ENCODE measurements at places on chromosomes 7 and 10. TPM values are rescaled to one million over a fixed set of nuclear protein-coding genes. Genes with fewer than 3 reads are reported as not detected.
A peak's percentile ranks its signal among the peaks of the same experiment; 100 is the strongest.

GRCh38 chr7:84187087-84187805 lies 7.3 kb downstream of the SEMA3A start:
- no peak for DNase-seq

NPC1L1 gene
- 0.57 TPM for total RNA-seq

DNA sequence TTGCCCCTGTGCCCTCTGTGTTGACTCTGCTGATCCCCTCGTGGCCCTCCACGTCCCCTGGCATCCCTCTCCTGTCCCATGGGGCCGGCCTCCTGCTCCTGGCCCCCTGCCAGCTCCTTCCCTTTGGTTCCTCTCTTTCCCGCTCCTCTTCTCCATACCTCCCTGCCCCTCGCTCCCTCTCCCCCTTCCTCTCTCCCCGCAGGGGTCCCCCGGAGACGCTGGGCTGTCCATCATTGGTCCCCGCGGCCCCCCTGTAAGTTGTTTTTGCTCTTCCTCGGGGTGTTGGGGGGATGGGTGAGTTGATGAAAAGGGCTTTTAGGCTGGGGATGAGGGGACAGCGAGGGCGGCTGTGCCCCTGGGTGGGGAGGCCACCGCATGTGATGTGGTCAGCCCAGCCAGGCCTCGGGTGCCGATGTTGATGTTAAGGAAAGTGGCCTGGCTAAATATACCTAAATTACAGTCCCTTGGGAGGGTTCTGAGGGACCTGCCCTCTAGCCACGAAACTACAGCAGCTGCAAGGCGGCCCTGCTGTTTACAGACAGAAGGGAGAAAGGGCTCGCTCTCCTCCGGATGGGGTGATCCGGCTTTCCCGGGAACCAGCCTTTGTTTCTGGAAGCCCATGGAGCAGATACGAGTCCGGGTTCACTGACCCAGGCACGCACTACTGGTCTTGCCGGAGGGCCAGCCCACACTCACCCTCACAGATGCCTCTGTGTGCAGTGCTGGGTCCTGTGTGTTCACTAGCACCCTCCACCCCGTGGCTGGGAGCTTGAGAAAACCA lies 78.8 kb downstream of the COL13A1 start:
- no peak for DNase-seq

ZNF804B gene
- total RNA-seq: 1.1 TPM

- DNase-seq: no peak
Observed at GRCh38 chr7:75758491-75758890, 13.5 kb downstream of the CCL26 start.

- DNase-seq: peak; percentile 57
Observed at GRCh38 chr7:99679400-99680191, at the start of gene CYP3A5. Gene CYP3A5, minus strand, starts transcription at chr7:99679996. Its CDS starts 100 bp downstream, at chr7:99679896.

- DNase-seq: peak; percentile 52
Observed at GRCh38 chr10:72784551-72785351, 92.8 kb downstream of the MCU start.

- DNase-seq: no peak
Observed at GRCh38 chr7:22267930-22268615, 88.9 kb downstream of the RAPGEF5 start.

DNA sequence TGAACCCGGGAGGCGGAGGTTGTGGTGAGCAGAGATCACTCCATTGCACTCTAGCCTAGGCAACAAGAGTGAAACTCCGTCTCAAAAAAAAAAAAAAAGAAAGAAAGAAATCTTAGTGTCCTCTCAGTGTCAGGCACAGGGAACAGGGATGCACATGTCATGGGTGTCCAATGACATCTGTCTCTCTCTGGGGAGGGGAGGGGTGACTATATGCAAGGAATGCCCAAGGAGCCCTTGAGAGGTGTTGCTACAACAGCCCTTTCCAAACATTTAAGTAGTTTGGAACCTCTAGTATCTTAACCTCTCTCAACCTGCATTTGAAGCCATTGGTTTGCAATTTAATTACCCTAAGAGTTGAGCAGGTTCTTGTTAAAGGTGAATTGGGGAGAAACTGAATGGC lies 28.9 kb downstream of the PDLIM1 start:
- no peak for DNase-seq

WASHC2A gene
- total RNA-seq: 18.8 TPM

CEP55 gene
- 0.20 TPM for total RNA-seq

GRCh38 chr7:106484562-106484961 lies 176.4 kb downstream of the CCDC71L start:
- DNase-seq: no peak

DNA sequence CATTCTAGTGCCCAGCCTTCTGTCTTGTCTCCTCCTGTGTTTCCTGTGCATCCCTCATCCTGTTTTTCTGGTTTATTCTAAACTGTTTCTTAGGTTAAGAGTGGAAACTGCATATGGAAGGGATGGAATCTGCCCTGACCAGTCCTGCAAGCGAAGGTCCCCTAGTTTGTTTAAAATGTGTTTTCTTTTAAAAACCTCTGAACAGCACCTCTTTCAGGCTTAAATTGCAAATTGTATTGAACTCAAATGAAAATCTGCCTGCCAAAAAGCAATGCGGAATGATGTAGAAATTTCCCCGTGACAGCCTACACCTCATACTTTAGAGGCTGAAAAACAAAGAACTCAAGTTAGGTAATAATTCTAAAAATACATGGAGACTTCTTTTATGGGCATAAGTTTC lies 222.8 kb upstream of the IMMP2L start:
- no peak for DNase-seq

CHRM2 gene
- total RNA-seq: 0.08 TPM

DNA sequence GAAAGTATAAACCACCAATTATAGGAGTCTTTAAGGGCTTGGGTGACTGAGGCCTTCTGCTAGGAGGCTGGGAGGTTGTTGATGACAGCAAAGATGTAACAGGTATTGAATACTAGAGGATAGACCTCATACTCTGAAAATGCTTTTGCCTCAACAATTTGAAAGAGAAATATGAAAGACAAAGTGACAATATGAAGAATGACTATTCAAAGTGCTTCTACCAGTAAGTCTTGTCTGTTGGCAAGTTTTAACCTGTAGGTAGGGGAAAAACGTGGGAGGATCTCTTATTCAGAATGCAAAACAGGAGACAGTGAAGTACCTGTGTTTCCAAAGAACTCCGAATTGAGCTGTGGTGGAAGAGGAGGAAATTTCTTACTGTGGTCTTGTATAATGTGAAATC lies 38.2 kb downstream of the GBF1 start:
- DNase-seq: no peak

- DNase-seq: no peak
Observed at GRCh38 chr7:95859429-95859828, 87.1 kb downstream of the DYNC1I1 start.

DNA sequence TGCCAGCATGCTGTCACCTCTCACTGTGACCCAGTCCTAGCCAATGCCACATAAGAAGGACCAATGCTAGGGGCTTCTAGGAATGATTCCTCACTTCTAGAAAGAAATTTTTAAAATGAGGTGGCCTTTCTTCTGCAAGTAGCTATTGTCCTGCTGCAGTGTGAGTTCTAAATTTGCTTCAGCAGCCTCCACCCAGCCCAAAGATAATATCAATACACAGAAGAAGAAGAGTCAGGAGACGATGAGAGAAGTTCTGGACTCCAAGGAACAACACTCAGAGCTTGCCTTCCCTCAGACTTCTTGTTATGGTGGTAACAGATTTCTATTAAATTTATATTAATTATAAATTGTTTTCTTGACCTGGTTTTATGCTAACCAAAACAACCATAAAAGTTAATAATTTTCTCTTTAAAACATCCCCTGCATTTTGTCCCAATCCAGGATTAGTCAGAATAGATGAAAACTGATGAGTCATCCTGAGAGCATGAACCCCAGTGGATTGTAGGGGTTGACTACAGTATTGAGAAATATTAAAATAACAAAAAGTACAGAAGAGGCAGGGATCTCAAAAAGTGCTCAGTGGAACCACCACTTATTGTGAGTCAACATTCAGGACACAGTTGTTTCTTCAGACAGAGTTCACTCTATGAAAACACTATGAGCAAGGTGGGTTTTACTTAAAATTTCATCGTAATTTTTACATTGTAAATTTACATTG lies 29.6 kb upstream of the AKR1C2 start:
- no peak for DNase-seq

DNA sequence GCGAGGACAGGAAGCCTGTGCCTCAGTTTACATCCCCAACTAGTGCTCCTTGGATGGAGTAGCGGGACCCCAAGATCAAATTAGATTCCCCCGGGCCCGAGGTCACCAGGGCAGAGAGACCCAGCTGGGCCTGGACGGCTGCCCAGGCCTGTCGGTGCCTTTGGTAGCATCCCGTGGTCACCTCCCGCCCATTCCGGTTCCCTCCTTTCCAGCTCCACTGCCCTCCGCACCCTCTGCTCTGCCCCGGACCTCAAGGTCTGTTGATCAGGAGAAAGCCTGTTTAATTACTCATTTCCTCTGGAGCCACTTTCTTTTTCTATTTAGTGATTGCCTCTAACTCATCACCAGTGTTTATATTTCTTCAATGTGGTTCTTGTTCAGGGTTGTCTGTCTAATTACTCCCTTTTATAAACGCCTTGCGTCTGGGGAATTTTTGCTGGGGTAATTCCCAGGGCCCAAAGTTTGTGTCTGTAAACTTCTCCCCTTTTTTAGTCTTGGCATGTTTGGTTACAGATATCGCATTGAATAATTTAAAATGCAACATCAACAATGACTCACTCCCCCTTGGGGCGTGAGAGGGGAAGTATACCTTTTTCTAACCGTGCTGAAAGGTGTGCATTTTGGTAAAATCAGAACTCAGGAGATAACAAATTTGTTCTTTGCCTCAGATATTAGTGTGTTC lies 1.9 kb downstream of the FOXK1 start:
- DNase-seq: peak; percentile 54

- no peak for DNase-seq
Observed at GRCh38 chr10:30686708-30687107, 57.2 kb upstream of the LYZL2 start.

AUTS2 gene
- 8.3 TPM for total RNA-seq

RAMP3 gene
- 4.1 TPM for total RNA-seq

DKK1 gene
- total RNA-seq: not detected

GIMAP5 gene
- total RNA-seq: 2.7 TPM

GRCh38 chr7:66379542-66380160 lies 174.5 kb downstream of the TPST1 start:
- no peak for DNase-seq

DNA sequence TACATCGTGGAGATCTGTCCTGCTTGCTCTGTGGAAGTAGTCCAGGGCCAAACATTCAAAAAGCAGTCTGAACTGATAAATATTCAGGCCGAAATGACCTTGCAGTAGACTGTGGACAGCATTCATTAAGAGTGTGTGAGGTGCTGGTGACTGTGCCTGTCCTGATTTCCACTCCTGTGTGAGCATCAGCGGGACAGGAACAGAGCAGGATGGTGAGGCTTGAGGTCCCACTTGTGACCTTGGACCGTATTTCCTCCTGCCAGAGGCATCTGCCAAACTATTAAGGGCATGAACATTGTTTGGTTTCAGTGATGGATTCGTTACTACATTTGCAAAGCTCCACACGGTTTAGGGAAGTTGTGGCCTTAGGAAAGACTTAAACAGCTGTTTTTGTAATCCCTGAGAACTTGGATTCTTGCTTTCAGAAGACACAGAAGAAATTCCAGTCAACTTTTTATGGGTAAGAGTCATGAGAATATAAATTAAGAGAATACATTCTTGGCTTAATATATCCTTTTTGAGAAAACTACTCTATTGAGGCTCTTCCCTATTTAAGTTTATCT lies 32.8 kb downstream of the CCNY start:
- no peak for DNase-seq

LRRTM3 gene
- total RNA-seq: 0.32 TPM

DNA sequence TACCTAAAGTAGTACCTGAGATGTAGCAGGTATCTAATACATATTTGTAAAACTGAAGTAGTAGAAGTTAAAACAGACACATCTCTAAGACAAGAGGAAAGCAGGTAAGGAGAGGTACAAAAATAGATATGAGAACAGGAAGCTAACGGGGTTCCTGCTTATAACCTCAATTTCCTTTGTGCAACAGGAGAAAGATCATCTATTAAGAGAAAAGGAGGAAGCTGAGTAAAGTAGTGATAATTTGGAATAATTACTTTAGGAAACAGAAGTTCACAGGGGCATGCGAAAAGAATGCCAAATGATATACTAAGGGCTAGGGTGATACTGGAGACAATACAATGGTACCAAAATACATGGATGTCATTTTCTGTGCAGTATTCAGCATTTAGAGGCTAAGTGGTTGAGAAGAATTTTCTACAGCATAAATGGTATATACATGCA lies 108.7 kb downstream of the NRBF2 start:
- no peak for DNase-seq

GRCh38 chr7:133391206-133391605 lies 138.3 kb downstream of the EXOC4 start:
- no peak for DNase-seq

DNA sequence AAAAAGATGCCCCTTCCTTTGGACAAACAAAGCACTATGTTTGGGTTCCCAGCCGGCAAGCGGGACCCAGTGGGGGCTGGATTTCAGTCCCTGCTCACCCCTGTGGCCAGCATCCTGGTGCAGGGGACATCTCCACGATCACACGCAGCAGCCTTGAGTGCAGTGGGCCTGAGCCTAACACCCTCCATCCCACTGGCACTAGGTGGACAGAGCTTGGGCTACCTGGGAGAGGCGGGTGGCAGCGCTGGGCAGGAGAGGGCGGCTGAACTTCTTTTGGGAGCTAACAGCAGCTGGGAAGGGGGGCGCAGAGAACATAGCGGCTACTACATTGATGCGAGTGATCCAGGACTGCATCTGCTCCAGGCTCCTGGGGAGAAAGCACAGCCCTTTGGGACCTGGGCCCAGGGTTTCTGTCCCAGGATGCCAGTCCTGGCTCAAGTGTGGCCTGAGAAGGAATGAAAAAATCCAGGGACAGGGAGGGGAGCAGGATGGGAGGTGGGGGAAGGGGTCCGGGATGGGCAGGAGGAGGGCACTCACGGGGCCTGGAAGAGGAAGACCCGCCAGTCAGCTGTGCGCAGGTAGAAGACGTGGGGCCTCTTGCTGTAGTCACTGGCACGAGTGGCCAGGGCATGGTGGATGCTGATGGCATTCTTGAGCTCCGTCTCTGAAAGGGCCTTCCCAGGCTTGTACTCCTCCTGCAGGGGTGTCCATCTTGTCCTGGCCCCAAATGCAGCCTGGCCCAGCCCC lies 9.0 kb downstream of the NFKB2 start:
- DNase-seq: no peak

- no peak for DNase-seq
Observed at GRCh38 chr10:51020200-51020599, 54.1 kb upstream of the PRKG1 start.

- no peak for DNase-seq
Observed at GRCh38 chr7:93757426-93757825, 133.1 kb downstream of the TFPI2 start.
